Right lung (tissue), 10 donors: ENCODE measurements at places on chromosomes 3 and 15. TPM values are rescaled to one million over a fixed set of nuclear protein-coding genes. Genes with fewer than 3 reads are reported as not detected.

SCAP gene
- polyA plus RNA-seq: 49.3 TPM

SCN11A gene
- polyA plus RNA-seq: 0.88 TPM

PEX5L gene
- polyA plus RNA-seq: 0.42 TPM

GRK7 gene
- polyA plus RNA-seq: 0.09 TPM

GPR149 gene
- polyA plus RNA-seq: not detected

OSTN gene
- polyA plus RNA-seq: 0.20 TPM

ZBTB47 gene
- polyA plus RNA-seq: 10.0 TPM

CNTN4 gene
- polyA plus RNA-seq: 12.3 TPM

DCBLD2 gene
- polyA plus RNA-seq: 45.2 TPM

PP2D1 gene
- 1.3 TPM for polyA plus RNA-seq

ZNF80 gene
- polyA plus RNA-seq: 0.10 TPM

GPR171 gene
- polyA plus RNA-seq: 0.65 TPM

GOLGA8J gene
- 1.4 TPM for polyA plus RNA-seq

TJP1 gene
- 114 TPM for polyA plus RNA-seq

CTXN2 gene
- not detected for polyA plus RNA-seq

SERPINI2 gene
- 1.8 TPM for polyA plus RNA-seq

ZNF717 gene
- 22.9 TPM for polyA plus RNA-seq

VIPR1 gene
- polyA plus RNA-seq: 7.8 TPM

LDHAL6B gene
- 0.10 TPM for polyA plus RNA-seq

- DNase-seq: no peak
Measured at GRCh38 chr15:93018574-93018973, 70.4 kb downstream of the RGMA start.

DNA sequence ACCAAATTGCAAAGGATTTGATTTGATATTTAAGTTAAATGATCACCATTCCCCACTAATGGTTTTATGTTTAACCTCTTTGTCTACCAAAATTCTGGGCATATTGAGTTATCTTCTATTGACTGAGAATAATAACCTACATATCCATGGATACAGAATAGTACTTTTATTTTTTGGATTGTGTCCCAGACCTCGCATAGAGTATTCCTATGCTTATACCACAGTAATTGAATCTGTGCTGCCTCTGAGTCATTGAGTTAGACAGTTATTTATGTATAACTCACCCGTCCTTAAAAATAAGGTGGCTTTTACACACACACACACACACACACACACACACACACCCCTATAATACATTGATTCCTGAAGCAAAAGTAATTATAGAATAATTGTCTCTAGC is 690.1 kb upstream of the BCHE start:
- no peak for DNase-seq

DNA sequence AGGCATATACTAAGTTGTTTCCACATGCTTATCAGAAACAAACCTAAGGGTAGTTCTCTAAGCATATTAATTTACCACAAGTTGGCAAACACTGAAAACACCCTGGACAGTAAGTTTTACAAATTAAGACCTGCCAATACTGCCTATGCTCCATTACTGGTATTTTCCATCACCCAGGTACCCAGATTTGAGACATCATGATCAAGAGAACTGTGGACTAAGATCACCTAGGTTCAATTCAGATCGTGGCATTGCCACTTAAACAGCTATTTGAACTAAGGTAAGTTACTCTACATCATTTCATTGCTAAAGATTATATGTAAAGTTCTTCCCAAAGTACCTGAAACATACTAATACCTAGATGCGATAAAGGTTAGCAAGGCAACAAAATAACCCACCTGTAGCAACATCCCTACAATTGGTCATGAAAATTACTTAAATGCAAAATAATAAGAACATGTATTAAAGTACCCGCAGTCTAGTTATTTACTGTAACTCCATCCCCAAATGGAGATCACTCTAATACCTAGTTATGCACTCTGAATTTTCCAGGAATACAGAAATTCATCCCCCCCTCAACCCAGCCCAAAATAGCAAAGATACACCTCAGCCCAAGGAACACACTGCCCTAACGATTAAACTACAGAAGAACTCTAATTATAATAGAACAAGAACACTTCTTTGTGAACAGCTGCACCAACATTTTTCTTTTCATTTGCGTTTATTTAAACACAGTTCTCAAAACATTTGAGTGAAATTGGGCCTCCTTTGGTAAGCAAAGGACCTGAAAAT is 21.6 kb downstream of the TRA2B start:
- no peak for DNase-seq

DNA sequence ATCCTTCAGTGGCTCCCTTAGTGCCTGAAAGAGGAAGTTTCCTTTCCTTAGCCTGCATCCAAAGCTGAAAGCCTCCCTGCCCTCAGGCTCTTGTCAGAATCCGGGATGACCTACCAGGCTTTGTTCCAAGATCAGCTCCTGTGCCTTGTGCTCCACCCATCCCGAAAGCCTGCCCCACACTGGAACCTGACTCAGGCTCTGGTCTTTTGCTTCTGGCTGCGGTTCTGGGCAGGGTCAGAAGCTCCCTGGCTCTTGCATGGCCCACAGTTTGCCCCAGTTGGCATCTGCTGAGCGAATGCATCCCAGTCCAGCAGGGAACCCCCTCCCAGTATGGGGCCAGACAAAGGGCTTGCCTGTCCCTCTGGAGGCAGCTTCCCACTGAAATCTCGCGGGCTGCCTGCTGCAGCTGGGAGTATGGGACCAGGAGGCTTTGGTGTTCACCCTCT is 25.9 kb upstream of the KIF23 start:
- no peak for DNase-seq

- no peak for DNase-seq
Measured at GRCh38 chr3:24287755-24288450, 206.7 kb downstream of the THRB start.

DNA sequence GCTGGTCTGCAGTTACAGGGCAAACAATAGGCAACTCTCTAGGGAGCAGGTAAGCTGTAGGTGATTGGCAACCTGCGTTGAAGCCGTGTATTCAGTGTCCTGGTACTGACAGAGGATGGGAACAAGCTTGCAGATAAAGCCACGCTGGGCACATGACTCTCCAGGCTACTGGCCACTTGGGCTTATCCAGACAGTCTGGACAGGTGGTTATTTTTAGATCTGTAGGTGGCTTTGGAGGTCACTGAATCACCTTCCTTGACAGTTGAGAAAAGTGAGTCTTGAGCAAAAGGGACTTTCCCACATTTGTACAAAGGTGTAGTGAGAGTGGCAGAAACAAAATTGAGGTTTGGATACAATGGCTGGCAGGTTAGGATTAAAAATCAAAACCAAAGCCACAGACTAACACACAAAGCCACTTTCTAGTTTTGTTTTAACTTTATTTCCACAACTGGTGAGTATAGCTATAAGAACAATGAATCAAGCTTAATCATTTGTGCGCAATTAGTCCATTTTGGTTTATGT is 22.3 kb upstream of the IL1RAP start:
- DNase-seq: no peak

DNA sequence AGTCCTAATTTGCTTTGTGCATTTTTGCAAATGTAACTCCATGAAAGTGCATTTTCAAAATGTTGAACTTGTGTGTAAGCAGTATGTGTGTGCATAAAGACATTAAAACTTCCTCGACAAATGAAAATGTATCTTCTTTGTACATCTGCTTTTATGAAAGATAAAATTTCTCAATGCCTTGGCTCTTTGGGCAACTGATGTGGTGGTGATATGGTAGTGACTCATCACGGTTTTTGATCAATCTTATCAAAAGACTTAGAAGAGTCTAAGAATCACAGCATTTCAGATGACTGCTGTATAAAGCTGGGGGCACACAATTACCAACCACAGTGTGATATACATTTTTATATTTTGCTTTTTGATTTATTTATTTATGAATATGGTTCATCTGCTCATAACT is 5.4 kb upstream of the MASP1 start:
- DNase-seq: no peak

GRCh38 chr3:123379041-123379830 is 69.7 kb downstream of the ADCY5 start:
- no peak for DNase-seq

GRCh38 chr3:72232331-72232730 is 447.4 kb upstream of the PROK2 start:
- no peak for DNase-seq

DNA sequence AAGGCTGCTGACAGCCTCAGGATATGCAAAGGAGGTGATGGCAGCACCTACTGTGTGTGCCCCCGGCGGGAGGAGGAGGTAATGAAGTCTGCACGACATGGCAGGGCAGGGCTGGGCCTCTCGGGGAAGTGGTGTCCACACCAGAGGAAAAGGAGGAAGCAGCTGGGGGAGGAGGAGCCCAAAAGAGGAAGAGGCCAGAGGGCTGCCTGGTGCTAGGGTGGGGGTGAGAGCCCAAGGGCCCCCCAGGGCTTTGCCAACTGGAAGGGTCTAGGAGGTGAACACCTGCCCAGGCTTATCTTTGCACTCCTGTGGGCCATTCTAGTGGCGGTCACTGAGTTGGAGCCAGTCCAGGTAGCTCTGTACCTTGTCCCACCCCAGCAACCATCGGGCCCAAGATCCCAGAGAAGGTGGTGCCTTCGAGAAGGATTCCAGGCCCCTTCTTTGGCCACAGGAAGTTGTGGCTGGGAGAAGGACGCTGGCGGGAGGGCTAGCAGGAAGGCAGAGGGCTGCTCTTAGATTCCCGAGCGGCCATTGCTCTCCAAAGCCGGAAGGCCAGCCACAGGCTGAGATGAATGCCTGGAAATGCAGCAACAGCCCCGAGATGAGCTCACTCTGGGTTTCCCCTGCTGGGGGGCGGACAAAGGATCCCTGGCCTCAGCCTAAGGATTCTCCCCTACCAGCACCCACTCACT is 7.0 kb downstream of the GNAI2 start:
- DNase-seq: no peak

DNA sequence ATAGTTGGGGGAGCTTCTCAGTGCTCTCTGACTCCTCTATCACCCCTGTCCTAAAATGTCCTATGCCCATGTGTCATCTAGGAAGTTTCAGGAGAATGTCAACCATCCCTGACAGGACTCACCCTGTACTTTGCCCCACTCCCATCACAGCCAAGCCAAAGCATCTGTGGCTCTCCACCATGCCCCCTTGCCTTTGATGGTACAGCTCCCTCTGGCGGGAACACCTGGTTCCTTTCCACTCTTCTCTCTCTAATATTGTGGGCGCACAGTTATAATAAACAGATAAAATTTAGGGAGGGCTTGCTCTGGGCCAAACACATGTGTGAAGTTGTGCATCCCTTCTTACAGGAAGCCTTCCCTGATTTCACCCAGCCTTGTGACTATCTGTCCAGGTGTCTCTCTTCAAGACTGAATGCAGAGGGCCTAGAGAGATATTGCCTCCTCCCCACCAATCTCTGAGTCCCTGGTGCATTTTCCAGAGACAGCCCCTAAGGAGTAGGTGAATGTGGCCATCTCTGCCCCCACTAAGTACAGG is 62.8 kb downstream of the ISG20 start:
- DNase-seq: no peak

- DNase-seq: no peak
Measured at GRCh38 chr3:149016669-149017541, 25.6 kb downstream of the GYG1 start.

DNA sequence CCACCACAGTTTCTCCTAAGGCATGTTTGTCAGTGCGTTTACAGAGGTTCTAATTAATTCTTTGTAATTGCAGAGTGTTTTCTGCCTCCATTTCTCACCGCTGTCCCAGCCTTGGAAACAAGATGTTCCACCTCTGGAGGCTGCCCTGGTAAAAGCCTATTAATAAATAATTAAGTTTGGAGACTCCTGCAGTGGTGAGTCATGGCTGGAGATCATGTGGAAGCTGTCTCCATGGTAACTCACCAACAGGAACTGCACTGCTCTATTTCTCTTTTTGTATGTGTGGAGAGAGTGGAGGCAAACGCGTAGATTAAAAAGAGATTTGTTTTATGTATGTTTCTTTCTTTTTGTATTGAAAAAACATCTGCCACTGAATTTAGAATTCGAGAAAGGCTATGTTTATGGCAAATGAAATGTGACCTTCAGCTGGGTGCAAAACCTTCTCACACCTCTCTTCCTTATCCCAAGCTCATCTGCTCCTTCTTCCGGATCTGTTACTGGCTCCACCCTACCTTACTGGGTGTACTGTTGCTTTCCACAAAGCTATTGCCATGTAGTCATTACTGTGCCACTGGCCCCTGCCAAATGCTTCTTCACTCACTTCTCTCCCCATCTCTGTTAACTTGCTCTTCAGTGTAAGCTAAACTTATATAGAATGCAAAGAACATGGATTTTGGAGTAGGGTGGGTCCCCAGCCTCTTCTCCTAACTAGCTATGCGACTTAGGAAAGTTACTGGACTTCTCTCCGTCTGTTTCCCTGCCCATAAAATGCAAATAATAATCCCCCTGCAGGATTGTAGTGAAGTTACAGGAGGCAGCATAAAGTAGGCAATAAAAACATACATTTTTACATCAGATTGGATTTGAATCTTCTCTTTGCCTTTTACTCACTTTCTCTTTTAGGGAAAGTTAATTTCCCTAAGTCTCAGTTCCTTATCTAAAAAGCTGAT is 778.5 kb downstream of the NTRK3 start:
- peak; percentile 56 for DNase-seq

- no peak for DNase-seq
Measured at GRCh38 chr3:9118222-9118621, 131.2 kb downstream of the SRGAP3 start.

- no peak for DNase-seq
Measured at GRCh38 chr3:126490619-126491018, 14.9 kb upstream of the ZXDC start.

GRCh38 chr3:10954740-10955139 is 37.8 kb upstream of the SLC6A1 start:
- no peak for DNase-seq

DNA sequence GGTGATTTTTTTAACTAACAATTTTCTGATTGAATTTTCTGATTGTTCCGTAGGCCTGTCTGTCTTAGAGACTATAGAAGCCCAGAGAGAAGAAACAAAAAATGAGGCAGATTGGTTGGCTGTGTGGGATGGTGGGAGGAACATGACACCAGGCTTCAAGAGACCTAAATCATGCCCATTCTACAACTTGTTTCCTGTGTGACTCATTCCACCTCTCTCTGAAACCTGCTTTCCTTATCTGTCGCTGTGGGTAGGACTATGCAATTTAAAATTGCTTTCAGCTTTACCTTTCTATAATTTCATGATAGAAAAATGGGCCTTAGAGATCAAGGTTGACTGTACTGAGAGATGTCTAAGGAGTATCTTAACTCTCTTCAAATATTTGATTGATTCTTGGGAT is 44.5 kb downstream of the OXNAD1 start:
- DNase-seq: no peak

GRCh38 chr15:40105517-40106202 is 3.0 kb downstream of the BMF start:
- DNase-seq: no peak

GRCh38 chr3:9404680-9405079 is 7.3 kb downstream of the SETD5 start:
- no peak for DNase-seq

GRCh38 chr3:62015111-62015510 is 358.2 kb downstream of the FEZF2 start:
- no peak for DNase-seq
